ENCODE measurements at places on chromosomes 1 and 21.

GRCh38 chr1:7278045-7278444, 492.8 kb downstream of the CAMTA1 start:
- DNase-seq, result no peak

- no peak for DNase-seq
These were observed 12.9 kb upstream of the LEMD1 start for GRCh38 chr1:205434738-205435137.

- DNase-seq, result no peak
These were observed 2.7 kb upstream of the CLDN19 start for GRCh38 chr1:42742617-42743316.

DNA sequence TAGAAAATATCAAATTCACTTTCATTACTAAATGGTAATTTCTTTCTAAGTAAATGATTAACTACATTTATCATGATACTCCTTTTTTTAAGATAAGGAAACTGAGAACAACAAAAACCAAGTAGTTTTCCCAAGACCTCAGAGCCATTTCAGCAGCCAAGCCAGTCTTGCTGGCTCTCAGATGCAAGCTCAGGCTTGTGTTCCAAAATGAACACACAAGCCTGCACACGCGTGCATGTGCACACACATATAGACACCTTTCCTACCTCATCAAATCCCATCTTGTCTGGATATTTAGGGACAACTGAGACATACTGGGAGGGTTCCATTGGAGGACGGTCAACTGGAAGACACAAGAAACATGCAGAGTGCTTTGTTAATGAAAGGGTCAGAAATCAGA, 83.0 kb downstream of the COLGALT2 start:
- no peak for DNase-seq

DNA sequence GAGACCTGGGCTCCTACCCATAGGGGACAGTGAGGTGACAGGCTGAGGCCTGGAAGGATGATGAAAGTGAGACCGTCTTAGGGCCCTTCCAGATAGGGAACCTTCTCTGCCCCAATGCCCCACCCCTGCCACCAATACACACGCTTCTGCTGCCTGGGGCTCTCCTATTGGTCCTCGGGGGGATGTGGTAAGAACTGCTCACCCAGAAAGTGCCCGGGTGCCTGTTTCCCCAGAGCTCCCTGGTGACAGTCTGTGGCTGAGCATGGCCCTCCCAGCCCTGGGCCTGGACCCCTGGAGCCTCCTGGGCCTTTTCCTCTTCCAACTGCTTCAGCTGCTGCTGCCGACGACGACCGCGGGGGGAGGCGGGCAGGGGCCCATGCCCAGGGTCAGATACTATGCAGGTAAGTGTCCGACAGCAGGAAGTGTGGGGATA, 948 bp downstream of the SEMA4A start:
- peak; percentile 87 for DNase-seq

- DNase-seq, result no peak
These were observed 370.5 kb downstream of the NUF2 start for GRCh38 chr1:163692266-163692665.

DNA sequence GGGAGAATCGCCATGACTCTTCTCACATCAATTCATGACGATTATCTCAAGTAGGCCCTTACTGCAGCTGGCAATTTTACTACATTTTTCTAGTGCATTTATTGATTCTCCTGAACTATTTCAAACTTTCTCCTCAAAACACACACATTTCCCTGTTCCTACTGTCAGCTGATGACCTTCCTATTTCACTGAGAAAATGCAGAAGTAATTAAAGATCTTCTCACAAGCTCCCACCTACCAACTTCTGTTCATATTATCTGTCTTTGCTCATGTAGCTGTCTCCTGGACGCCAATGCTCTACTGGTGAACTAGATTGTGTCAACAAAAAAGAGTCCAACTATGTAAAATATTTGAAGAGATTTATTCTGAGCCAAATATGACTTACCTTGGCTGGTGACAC, 36.4 kb upstream of the FASLG start:
- DNase-seq, result no peak

DNA sequence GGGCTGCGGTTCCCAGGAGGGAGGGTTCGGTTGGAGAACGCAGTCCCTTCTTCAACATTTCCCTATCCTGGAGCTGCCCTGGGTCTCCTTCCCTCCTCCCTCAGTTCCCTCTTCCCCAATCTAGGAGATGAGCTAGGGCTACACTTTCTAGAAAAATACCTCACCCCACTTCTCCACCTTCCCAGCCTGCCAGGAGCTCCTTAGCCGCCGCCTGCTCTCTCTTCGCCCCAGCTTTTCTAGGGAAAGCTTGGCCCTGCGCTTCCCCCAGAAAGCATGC, 488 bp upstream of the ADAMTS1 start:
- DNase-seq, result no peak

- no peak for DNase-seq
These were observed 65.2 kb downstream of the GBP6 start for GRCh38 chr1:89429062-89429461.

GRCh38 chr1:116425987-116426386, 52.9 kb downstream of the ATP1A1 start:
- DNase-seq, result no peak

GRCh38 chr1:229262239-229262638, 8.7 kb upstream of the RAB4A start:
- DNase-seq, result no peak

GRCh38 chr1:162374406-162374805, 2.2 kb downstream of the SPATA46 start:
- DNase-seq, result no peak

DNA sequence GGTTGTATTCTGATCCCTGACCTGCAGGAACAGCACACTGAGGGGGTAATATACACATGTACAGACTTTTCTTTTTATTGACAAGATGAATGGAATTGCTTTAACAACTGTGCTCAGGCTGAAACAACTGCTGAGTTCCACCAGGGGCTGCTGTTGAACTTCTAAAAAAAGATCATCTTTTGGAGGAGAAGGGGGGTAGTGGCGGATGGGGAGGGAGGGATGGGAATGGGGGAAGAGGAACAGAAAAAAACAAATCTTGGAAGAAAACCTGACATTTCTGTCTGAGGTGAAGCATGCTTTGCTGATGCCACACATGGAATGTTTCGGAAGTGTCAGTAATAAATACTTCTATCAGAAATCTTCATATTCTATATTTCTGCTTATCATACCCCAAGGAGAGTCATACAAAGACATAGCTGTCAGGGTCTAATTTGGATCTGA, 75.0 kb downstream of the RWDD3 start:
- DNase-seq, result no peak

- DNase-seq, result no peak
These were observed 36.9 kb upstream of the HIVEP3 start for GRCh38 chr1:41955461-41956159.

GRCh38 chr21:44931137-44931500, 8.7 kb upstream of the SLX9 start:
- DNase-seq, result peak; percentile 79

- peak; percentile 71 for DNase-seq
These were observed 106.5 kb downstream of the SLC16A1 start for GRCh38 chr1:112849425-112850033.

DNA sequence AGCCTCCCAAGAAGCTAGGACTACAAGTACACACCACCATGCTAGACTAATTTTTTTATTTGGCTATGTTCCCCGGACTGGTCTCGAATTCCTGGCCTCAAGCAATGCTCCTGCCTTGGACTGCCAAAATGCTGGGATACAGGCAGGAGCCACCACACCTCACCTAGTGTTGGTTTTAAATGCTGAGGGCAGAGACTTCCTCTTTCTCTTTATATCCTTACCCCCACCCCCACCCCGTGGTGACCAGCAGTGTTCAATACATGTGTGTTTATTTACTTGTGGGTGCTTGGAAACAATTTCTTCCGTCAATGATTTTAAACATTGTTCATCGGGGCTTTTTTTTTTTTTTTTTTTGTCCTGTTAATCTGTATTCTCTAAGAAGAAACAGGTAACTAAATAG, 158.9 kb downstream of the ZBTB18 start:
- DNase-seq, result no peak
